ENCODE measurements at places on chromosomes 11 and 22.

DNA sequence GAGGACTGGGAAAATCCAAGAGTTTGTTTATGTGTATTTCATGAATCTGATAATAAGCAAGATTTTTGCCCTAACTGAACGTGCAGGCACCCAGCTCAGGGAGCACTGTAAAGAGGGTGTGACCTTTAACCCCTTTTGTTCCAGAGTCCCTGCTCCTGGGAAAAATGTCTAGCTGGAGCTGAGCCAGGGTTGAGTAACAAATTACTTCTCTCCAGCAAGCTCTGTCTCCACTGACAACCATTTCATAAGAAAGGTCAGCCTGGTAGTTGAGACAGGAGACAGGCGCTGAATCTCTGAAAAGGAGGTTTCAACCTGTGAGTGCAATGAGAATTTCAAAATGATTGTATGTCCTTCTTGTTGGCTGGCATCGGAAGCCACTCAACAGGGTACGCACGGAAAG is 156.4 kb upstream of the NARS2 start:
- DNase-seq: no peak

DNA sequence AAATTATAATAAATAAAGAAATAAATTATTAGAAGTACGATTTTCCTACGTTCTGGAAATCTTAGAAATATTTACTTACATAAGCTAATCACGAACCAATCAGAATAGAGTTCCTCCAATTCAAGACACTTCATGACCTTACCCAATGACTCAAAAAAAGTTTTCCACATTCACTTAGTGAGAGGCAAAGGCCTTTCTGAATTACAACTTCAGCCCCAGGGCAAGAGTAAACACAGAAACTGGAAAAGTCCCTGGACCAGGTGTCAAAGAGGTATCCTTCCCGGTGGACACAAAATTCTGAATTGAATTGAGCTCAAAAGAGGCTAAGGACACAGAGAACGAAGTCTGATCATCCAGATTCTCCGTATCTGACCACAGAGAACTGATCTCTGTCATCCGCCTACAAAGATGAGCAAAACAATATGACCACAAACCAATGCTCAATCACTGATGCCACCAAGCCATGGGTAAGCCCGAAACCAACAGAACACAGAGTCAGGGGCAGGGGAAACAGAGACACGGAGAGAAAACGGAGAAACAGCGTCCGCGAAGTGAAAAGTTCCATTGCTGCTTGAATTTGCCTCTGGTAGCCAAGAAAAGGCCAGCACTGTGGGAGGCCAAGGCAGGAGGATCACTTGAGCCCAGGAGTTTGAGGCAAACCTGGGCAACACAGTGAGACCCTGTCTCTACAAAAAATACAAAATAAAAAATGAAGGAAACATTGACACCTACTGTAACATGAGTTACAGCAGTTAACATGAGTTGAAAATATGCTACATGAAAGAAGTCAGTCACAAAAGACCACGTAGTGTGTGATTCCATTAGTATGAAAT is 6.8 kb downstream of the BID start:
- no peak for DNase-seq

DNA sequence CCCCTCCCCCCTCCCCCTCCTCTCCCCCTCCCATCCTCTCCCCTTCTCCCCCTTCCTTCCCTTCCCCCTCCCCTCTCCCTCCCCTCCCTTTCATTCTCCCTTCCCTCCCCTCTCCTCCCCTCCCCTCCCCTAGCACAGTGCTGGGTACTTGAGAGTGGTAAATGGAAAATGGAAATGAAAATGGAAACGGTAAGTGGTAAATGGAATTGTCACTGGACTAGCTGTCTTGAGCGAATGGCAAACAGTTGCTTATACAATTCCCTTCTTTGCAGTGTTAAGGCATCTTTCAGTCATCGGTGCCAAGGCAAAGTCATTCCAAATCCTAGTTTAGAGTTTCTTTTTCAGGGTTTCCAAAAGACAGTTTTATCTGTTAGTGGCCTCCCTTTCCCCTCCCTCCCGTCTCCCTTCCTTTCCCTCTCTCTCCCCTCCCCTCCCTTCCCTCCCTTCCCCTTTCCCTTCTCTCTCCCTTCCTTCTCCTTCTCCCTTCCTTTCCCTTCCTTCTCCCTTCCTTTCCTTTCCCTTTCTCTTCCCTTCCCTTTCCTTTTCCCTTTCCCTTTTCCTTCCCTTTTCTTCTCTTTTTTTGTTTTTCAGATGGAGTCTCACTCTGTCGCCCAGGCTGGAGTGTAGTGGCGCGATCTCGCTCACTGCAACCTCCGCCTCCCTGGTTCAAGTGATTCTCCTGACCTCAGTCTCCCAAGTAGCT is 47.3 kb downstream of the GRAMD1B start:
- DNase-seq: no peak

GRCh38 chr11:96193745-96194443 is 149.1 kb downstream of the MAML2 start:
- DNase-seq: no peak

DNA sequence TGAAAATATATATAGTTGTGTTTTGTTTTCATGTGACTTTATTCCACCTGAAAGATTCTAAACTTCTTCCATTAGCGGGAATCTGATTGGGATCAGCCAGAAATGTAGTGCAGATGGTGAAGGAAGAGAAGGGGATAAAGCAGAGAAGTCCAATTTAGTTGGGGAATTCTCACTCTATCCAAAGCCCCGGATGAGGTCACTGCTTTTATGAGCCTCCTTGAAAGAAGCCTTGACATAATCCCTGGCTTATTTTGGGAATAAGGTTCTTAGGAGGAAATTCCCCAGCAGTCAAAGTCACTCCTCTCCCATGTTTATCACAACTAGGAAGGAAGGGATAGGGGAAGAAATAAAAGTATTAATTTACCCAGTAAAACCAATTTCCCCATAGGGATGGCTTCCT is 41.1 kb downstream of the OSBP start:
- DNase-seq: no peak

All from stimulated activated CD8-positive, alpha-beta memory T cell treated with anti-CD3 and anti-CD28 coated beads, Interleukin-15, amount 100 ng/mL, for 4 hours (primary cell).